Left lobe of liver (tissue), 2 donors: ENCODE measurements at places on chromosomes 12 and 14. TPM values are rescaled to one million over a fixed set of nuclear protein-coding genes. Genes with fewer than 3 reads are reported as not detected.
A peak's percentile ranks its signal among the peaks of the same experiment; 100 is the strongest.

The CMA1 gene
- total RNA-seq = not detected

The CCDC175 gene
- total RNA-seq = not detected

The TAS2R9 gene
- not detected for total RNA-seq

The TEX22 gene
- 1.3 TPM for total RNA-seq

The FERMT2 gene
- total RNA-seq = 61.5 TPM

The POTEG gene
- not detected for total RNA-seq

The C12orf75 gene
- 1.4 TPM for total RNA-seq

The CSAD gene
- 53.6 TPM for total RNA-seq

The DLGAP5 gene
- 0.33 TPM for total RNA-seq

The PPP2R3C gene
- 6.1 TPM for total RNA-seq

The RBP5 gene
- 154 TPM for total RNA-seq

The ERBB3 gene
- total RNA-seq = 93.2 TPM

- no peak for DNase-seq
These were observed 83.5 kb downstream of the MAP1LC3B2 start for GRCh38 chr12:116642683-116643082.

DNA sequence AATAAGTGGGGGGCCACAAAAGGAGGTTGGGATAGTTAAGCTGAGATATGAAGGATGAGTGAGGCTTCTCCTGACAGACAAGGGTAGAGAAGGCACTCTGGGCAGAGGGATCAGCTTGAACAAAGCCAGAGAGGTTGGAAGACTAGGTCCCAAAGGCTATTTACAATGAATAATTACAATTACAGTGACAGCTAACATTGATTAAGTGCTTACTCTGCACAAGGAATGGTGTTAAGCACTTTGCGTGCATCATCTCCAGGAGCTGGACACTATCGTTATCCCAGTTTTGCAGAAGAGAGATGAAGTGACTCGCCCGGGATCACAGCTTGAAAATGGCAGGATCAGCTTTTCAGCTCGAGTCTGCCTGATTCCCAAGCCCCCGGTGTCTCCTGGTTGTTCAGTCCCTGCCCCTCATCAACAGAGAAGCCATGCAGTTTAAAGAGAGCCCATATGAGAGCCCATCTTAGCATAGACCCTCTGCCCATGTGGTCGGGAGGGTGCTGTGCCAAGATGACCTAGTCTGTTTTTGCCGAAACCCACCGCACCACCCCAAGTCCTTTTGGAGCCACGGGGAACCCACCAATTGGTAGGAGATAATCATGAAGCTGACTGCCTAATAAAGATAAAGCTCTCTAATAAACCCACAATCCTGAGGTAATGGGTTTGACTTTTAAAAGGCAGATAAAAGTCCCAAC is 89.9 kb upstream of the HSPB8 start:
- DNase-seq = no peak

DNA sequence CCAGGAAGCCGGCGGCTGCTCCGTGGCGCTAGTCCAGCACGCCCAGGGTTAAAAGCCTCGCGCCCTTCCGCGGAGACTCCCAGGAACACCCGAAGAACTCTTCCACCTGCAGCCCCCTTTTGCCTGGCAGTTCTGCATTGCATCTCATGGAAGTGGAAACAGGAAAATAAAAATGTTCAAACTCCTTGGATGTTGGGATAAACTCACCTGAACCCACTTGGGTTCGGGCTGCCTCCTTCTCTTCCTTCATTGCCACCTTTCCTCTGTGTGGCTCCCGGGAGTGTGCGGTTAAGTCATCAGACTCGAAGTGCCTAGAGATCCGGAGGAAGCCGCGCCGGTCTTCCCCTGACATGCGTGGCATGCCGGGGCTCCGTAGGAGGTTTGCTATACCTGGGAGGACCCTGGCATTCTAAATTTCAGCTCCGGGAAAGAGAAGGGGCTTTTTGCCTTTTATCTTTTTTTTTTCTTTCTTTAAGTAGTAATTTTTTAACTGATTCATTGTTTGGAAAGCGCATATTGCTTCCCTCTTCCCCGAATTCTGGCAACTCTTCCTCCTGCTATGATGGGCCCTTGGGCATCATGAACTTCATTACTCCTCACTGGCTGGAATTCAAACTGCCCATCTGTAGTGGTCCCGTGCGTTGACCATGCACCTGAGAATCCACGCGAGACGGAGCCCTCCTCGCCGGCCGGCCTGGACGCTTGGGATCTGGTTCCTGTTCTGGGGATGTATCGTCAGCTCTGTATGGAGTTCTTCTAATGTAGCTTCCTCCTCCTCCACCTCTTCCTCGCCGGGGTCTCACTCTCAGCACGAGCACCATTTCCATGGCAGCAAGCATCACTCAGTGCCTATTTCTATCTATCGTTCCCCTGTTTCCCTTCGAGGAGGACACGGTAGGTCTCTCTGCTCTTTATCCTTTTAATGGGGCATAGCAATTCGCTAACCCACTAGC is 931.4 kb downstream of the DIO2 start:
- no peak for DNase-seq

DNA sequence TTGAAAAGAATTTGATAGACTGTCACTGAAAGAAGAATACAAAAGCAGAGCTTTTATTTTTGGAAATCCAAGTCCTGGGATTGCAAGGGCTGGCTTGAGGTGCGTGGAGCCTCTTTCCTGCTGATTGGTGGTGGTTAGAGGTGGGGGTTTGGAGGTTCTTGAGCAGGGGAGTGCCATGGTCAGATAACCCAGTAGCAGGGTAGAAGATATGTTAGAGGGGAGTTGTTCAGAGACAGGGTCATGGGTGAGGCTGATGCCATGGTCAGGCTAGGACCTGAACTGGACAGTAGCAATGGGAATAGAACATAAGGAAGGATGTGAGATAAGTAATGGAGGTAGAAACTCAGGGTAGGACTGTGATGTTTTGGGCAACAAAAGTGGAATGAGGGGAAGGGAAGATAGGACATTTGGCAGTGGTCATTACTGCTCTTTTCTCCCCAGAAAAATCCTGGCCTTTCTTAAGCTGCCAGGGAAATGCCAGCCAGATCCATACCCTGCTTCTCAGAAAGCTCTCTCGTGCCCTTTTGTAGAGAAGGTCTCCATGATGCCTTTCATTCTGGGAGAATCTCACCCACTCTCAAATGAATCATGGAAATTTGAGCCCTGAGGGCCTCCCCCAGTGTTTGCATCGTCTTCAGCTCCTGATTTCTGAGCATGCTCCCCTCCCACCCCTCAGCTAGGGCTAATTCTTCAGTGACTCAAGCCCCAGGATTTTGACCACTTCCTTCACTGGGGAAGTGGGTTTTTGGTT is 9.5 kb downstream of the EMP1 start:
- no peak for DNase-seq

GRCh38 chr14:90058876-90059458 is 2.8 kb upstream of the KCNK13 start:
- no peak for DNase-seq

- no peak for DNase-seq
These were observed 11.6 kb downstream of the STX2 start for GRCh38 chr12:130827432-130827831.

DNA sequence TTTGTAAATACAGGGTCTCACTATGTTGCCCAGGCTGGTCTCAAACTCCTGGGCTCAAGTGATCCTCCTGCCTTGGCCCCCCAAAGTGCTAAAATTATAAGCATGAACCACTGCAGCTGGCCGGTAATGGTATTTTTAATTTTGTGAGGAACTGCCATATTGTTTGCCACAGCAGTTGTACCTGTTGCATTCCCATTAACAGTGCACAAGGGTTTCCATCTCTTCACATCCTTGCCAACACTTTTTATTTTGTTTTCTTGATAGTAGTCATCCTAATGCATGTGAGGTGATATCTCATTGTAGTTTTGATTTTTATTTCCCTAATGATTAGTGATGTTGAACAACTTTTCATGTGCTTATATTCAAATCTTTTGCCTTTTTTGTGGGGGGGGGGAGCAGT is 13.5 kb downstream of the OR5AU1 start:
- DNase-seq = no peak

DNA sequence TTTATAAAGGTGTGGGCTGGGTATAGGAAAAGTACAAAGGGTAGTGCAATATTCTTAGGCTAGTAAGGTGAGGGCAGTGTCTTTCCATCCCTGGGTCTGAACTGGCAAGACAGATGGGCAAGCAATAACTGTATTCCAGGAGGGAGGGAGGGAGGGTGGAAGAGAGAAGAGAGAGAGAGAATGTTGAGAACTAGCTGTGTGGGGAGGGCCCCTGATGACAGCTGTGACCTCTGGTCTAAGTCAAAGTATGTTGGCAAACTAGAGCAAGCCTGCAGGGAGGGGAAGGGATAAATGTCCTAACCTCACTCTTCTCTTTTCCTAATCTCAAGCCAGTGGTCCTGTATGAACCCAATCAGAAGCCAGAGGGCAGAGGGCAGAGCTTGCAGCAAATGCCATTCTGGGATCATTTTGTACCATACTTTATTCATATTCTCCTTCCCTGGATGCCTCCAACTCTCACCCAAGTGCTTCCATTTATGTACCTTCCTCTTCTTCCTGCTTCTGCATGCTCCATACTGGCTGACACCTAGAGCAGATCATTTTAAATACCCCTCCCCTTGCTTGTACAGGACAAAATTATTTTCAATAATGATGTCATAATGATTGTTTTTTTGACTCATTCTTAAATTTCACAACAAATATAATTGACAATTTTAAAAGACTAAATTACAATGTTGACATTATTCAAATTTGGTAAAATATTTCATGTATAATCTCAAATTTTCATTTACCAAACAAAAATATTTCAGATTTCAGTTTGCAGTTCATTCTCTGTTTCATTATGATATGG is 75.9 kb downstream of the AKAP6 start:
- DNase-seq = no peak

GRCh38 chr12:89494411-89495231 is 30.0 kb downstream of the GALNT4 start:
- DNase-seq = no peak

- no peak for DNase-seq
These were observed 24.7 kb upstream of the MYBPC1 start for GRCh38 chr12:101570047-101570446.

GRCh38 chr14:99432485-99432884 is 48.2 kb downstream of the SETD3 start:
- no peak for DNase-seq

- peak; percentile 96 for DNase-seq
These were observed 2.1 kb downstream of the SLC25A47 start for GRCh38 chr14:100325231-100325632.

GRCh38 chr14:56351861-56352260 is 227.7 kb upstream of the TMEM260 start:
- no peak for DNase-seq

DNA sequence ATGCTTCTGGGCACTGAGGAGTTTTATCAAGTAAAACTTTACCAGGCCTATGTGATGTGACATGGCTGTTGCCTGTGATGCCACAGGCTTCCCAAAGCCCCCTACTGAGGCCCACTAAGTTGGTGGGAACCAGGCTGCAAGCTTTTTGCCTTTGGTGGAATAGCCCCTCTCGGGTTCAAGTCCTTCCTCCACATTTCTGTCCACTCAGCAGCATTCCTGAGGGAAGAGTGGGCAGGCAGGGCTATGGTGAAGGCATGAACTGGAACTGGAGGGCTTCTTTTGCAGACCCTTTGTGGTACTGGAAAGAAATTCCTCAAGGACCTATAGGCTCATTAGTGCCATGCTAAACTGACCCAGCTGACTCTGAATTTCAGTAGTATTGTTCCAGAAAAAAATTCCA is 48.5 kb downstream of the WDR20 start:
- no peak for DNase-seq

- peak; percentile 50 for DNase-seq
These were observed 986.3 kb upstream of the TMEM132C start for GRCh38 chr12:127280393-127281275.

GRCh38 chr12:2290091-2290490 is 237.3 kb downstream of the CACNA1C start:
- DNase-seq = peak; percentile 26

DNA sequence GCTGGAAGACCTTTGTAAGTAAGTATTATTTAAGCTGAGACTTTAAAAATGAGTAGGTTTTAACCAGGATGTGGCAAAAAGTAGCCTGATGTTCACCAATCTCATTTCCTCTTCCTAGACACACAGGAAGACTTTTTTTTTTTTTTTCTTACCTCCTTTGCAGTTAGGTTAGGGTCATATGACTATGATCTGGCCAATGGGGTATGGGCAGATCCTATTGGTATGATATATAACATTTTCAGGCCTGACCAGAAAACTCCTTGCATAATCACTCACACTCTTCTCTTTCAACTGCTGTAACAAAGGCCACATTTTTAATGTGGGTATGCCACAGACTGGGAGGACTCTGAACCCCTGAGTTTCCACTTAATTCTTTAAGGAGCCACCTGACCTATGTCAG is 2.7 kb upstream of the RPS6KA5 start:
- no peak for DNase-seq

DNA sequence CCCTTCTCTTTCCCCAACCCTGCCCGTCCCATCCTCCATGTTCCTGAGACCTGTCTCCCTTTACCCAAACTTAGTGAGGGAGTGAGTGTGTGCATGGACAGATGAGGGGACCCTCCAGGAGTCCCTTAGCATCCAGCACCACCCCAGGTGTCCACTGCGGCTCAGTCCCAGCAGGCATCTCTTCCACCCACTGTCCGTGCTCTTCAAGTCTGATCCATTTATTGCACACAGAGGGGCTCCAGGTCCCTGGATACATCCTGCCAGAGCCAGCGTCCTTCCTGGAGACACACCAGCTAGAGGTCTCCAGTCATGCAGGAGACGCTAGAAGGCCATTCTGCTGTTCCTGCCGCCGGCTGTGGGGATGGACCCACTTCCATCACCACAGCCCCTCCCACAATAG is 239.2 kb downstream of the ADGRD1 start:
- DNase-seq = peak; percentile 26

GRCh38 chr12:96244826-96245225 is 50.7 kb downstream of the ELK3 start:
- DNase-seq = no peak

DNA sequence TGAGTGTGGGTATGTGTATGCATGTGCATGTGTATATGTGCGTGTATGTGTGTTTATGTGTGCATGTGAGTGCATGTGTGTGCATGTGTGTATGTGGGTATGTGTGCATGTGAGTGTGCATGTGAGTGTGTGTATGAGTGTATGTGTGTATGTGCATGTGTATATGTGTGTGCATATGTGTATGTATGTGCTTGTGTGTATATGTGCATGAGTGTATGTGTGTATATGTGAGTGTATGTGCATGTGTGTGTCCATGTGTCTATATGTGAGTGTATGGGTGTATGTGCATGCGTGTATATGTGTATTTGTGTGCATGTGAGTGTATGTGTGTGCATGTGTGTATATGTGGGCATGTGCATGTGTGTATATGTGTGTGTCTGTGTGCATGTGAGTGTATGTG is 25.7 kb downstream of the FAIM2 start:
- DNase-seq = no peak

- no peak for DNase-seq
These were observed 52.7 kb downstream of the SMOC1 start for GRCh38 chr14:69931960-69932359.

- no peak for DNase-seq
These were observed 1.6 kb upstream of the PPP4R4 start for GRCh38 chr14:94172545-94172944.

GRCh38 chr14:84090837-84091236 is 1439.1 kb upstream of the FLRT2 start:
- no peak for DNase-seq

- no peak for DNase-seq
These were observed 85.2 kb downstream of the TMTC3 start for GRCh38 chr12:88227263-88227662.

GRCh38 chr14:57089901-57090300 is 178.8 kb downstream of the EXOC5 start:
- no peak for DNase-seq

GRCh38 chr12:64010069-64010686 is 165.7 kb downstream of the SRGAP1 start:
- DNase-seq = no peak

GRCh38 chr12:112304436-112304835 is 77.8 kb downstream of the HECTD4 start:
- no peak for DNase-seq

- DNase-seq = no peak
These were observed 353.2 kb downstream of the BCAT1 start for GRCh38 chr12:24595652-24596235.
